AML-193 (cell line): ENCODE measurements at places on chromosomes 7 and 10.

DNA sequence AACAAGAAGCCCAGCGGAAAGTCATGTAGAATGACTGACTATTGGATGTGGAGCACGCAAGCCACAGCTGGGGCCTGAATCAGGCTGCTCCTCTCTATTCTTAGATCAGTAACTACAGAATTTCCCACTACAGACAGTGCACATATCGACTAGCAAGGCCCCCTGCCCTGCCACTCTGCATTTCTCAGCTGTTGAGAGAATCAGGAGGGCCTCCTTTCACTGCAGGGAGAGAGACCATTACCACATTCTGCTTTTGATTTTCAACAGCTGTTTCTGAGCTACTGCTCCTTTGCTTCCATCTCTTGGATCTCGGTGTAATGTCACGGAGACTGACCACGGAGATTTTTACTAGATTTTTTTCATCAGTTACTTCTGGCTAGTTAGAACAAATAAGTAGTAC is 73.8 kb downstream of the PON1 start:
- DNase-seq: no peak

DNA sequence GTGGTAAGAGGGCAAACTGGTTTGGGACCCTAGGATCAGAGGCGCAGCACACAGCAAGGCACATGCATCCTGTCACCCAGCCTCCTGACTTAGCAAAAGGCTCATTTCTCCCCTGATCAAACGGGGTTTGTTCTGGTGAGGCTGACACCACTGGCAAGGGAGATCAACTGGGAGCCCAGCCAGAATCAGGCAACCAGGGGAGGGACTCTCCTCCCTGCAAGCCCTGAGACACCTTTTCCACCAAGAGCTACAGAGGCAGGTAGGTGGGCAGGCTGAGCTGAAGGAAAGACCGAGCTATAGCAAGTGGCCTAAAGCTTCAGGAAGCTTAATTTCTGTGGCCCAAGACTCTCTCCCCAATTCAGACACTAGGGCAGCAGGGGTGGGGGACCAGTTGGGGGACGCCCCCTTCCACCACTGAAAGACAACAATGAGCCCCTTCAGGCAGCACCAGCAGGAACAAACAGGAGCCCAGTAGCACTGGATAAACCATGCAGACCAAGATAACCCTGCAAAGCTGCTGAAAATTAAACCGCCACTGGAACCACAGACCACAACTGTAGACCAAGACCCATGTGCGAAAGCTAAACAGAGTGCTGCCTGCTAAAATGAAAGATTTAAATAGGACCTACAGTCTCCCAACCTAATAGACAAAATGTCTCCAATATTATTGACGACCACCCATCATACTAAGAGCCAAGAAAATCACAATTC is 27.1 kb upstream of the SAR1A start:
- DNase-seq: no peak

GRCh38 chr10:97607095-97607636 is 17.6 kb downstream of the C10orf62 start:
- no peak for DNase-seq

DNA sequence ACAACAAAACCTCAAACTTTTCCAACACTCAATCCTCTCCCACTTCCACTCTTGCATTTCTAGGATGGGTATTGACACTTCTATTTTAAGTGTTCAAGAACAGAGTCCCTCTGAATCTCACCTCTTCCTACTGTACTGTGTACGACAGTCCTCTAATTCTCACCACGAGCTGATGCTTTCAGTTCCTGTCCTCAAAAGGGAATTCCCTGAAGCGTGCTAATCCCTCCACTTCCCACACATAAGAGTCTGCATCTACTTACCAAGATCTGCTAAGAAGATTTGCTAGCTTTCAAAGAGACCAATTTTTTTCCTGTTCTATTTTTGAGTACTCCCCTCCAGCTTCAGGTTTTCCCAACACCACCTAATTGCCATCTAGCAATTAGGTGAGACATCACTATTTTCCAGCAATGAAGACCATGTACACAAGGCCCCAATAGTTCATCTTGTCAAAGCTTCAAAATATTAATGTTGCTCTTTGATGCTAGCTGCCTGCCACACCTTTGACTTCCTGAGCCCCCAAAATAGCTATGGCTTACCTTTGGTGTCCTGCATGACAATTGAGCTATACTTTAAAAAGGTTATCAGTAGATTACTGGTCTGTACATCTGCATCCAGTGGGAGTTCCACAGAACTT is 54.4 kb downstream of the ARMH3 start:
- DNase-seq: no peak

GRCh38 chr10:100621360-100622205 is 85.8 kb downstream of the HIF1AN start:
- DNase-seq: no peak

DNA sequence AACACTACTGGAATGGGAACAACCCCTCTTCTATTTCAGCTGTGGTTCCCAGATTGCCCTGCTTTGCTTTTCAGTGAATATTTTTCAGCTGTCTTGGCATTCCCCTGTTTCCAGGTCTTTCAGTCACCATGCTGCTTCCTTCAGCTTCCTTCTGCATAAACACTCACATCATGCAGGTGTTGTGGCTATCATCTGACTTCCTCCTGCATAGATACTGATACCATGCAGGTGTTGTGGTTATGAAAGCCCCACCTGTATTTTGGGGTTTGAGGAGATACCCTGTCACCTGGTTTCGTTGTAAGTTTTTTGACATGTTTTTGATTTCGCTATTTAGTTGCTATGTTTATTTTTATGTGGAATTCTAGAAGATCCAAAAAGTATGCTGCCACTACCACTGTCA is 71.5 kb downstream of the SLC35B4 start:
- DNase-seq: no peak
